DMS 273 treated with DMSO at 0.1 percent for 48 hours (cell line): ENCODE measurements at places on chromosomes 2 and 18.

DNA sequence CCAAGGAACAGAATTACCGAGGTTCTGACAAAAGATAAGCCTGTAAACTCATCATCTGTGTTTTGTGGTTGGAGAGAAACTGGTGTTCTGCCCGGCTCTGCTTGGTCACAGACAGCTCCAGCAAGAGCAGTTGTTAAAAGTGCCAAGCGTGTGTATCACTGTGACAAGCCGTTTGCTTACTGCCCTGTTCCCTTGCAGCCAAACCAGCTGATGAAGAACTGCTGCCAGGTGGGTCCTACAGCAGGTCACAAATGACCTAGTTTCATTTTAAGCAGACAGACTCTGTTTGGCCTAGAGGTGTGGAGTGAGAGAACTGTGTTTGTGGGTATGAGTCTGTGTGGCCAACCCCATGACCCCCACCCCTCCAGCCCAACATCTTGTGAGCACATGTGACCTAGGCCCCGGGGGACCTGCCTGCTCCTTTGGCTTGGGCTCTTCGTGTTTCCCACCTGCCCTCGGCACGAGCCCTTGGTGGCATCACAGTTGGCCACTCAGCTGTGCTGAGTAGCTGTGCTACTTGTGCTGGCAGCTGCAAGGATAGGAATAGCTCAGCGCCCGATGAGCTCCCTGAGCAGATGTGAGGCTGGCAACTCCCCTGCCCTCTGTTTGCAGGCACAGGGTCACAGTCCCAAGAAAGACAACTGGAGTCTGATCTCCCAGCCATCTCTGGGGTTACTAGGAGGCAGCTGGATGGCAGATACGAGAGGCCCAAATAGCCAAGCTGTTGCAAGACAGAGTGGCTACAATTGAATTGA, 9.7 kb downstream of the OXER1 start:
- DNase-seq = no peak

GRCh38 chr2:105576440-105577241, 168.1 kb upstream of the NCK2 start:
- DNase-seq = peak; percentile 66

GRCh38 chr2:132901661-132902060, 231.7 kb upstream of the LYPD1 start:
- no peak for DNase-seq

DNA sequence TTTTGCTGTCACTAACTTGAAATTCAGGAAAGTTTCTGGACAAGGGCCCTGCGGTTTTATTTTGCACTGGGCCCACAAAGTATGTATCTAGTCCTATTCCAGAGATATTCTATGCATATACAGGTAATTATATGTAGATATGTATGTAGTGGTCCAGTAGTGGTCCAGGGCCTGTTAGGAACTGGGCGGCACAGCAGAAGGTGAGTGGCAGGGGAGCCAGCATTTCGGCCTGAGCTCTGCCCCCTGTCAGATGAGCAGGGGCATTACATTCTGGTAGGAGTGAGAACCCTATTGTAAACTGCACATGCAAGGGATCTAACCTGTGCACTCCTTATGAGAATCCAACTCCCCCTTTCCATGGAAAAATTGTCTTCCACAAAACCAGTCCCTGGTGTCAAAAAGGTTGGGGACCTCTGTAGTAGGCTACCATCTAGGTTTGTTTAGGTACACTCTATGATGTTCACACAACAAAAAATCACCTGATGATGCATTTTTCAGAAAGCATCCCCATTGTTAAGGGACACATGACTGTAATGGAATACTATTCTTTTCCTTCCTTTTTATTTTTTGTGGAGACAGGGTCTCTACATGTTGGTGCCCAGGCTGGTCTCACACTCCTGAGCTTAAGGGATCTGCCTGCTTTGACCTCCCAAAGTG, 2.8 kb upstream of the PPP4R3B start:
- peak; percentile 13 for DNase-seq

- no peak for DNase-seq
Measured at GRCh38 chr2:65495251-65495877, 63.0 kb upstream of the SPRED2 start.

- no peak for DNase-seq
Measured at GRCh38 chr2:182540252-182540651, 113.4 kb upstream of the PDE1A start.

- no peak for DNase-seq
Measured at GRCh38 chr2:8149007-8149405, 532.9 kb upstream of the ID2 start.

DNA sequence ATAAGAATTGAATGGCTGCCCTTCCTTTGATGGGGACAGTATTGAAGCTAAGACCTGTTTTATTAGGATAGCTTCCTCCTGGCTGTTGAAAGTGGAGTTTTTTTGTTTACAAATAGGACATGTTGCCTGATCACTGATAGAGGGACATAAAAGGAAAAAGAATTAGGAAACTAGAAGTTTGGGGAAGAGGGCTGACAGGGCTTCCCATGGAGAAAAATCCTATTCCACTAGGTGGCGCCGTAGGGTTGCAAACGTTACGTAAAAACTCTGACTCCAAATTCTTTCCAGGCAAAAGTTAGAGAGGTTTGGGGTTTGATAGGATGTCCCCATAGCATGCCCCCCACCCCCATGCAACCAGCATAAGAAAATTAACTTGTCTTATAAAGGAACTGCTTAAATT, 11.1 kb upstream of the RBFA start:
- no peak for DNase-seq

GRCh38 chr18:75810961-75811551, 383.6 kb upstream of the SMIM21 start:
- peak; percentile 26 for DNase-seq

- no peak for DNase-seq
Measured at GRCh38 chr2:105236060-105236424, 5.5 kb upstream of the GPR45 start.

- DNase-seq = peak; percentile 79
Measured at GRCh38 chr2:96146153-96146880, 1.1 kb upstream of the DUSP2 start.

GRCh38 chr2:115248066-115248465, 805.6 kb downstream of the DPP10 start:
- no peak for DNase-seq

- DNase-seq = no peak
Measured at GRCh38 chr2:231514951-231515297, 15.3 kb downstream of the NMUR1 start.

DNA sequence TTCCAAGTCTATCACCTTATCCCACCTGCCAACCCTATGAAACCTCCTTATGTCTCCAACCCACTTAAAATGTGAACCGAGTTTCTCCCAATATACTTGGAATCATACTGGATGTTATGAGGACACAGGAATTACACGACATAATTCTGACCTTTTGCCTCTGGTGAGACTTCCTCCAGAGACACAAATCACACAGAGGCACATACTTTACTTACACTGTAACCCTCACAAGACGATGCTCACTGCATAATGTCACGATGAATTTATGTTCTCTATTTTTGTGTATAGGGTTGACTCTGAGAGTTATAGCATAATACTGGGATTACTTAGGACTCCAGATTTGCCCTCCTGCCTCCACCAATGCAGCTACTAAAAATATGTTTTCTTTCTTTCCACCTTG, 28.0 kb upstream of the SETBP1 start:
- DNase-seq = no peak

DNA sequence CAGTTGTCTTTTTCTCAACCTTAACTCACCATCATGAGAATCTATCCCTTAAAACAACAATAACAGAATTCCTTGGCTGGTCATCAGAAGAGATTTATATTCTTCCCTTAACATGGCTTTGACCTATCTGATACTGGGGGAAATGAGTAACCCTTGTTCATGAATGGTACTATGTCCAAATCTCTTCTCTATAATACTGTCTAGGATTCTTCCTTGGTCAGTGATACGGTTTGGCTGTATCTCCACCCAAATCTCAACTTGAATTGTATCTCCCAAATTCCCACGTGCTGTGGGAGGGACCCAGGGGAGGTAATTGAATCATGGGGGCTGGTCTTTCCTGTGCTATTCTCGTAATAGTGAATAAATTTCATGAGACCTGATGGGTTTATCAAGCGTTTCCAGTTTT, 282.0 kb upstream of the SIX2 start:
- no peak for DNase-seq

- DNase-seq = no peak
Measured at GRCh38 chr2:160338901-160339685, 139.0 kb upstream of the ITGB6 start.

- no peak for DNase-seq
Measured at GRCh38 chr18:44988821-44989587, 308.3 kb downstream of the SETBP1 start.

DNA sequence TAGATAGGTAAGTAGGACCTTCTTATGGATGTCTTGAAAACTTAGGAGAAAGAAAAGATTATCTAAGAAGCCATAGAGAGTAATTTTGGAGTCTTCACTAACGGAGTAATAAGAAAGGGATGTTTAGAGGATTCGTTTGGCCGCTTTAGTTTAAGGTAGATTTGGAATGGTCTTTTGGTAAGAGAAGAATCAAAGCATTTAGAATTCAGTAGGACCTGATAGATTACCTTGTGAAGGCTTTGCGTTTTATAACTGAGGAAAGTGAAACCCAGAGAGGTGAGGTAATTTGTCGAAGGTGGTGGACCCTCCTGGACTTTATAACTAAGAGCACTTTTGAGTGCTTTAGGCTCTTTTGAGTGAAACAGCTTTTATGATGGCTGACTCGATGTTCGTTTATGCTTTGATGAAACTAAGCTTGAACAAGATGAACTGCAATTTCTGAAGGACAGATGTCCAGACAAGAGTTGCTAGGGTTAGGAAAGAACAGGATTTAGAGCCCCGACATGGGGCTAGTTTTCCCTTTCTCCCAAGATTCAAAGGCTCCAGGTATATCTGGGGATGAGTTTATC, 1.3 kb downstream of the MYL12B start:
- no peak for DNase-seq

DNA sequence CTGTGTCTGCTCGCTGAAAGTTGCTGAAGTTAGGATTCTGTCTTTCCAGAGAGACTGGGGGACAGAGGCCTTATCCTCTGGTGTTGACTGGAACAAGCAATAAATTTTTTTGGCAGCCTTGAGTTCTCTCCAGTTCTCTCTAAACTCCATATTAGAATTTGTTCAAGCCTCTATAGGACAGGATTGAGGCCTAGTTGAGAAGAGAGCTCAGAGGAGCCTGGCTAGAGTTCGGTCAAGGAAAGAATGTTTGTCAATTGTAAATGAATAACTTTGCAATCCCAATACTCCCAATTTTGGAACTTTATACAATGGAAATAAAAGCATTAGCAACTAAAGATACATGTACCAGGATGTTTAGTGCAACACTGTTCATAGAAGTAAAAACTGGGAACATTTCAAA, 16.7 kb upstream of the RASGRP3 start:
- DNase-seq = no peak

DNA sequence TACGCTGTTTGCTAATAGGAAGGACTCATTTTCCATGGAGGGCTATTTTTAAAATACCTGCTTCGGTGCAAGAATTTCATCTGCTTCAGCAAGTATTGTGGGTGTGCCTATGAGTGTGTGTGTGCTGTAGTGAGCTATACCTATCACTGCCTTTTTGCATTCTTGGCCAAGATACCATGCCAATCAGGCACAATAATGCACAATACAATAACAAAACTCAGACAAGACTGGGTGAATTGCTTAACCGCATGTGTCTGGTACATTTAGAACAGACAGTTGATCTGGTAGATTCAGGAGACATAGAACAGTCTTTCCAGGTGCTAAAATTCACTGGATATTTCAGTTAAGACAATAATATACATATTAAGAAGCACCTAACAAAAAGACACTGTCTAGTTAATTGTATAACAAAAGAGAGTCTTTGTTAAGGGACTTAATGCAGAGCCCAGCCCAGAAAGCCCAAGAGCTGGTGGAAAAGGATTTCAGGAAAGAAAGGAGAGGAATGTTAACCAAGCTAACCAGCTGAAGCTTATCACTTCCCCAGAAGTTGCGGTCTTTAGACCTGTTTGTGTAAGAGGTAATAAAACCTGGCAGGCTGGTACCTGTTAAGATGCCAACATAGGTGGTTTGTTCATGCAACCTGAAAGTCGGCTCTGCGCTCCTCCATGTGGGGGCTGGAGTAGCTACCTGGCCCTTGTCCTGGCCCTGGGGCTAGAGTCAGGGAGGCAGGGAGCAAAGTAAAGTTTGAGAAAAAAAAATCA, 153.3 kb upstream of the RBMS1 start:
- no peak for DNase-seq

DNA sequence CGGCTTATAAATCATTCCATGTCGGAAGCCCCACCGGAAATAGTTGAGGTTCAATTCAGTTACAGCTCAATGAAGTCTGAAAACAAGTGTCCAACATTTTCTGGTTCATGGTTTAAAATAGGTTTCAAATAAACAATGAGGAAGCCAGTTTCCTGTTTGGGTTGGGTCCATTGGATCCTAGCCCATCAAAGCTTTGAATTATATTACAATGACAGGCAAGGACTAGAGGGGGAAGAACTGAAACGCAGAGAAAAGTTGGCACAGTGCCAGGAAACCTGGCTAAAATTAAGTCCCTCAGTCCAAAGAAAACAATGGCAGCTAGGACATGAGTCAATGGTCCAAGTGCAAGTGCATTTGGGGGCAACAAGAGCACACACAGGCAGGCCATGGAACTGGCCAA, 32.0 kb downstream of the SLC14A1 start:
- no peak for DNase-seq

DNA sequence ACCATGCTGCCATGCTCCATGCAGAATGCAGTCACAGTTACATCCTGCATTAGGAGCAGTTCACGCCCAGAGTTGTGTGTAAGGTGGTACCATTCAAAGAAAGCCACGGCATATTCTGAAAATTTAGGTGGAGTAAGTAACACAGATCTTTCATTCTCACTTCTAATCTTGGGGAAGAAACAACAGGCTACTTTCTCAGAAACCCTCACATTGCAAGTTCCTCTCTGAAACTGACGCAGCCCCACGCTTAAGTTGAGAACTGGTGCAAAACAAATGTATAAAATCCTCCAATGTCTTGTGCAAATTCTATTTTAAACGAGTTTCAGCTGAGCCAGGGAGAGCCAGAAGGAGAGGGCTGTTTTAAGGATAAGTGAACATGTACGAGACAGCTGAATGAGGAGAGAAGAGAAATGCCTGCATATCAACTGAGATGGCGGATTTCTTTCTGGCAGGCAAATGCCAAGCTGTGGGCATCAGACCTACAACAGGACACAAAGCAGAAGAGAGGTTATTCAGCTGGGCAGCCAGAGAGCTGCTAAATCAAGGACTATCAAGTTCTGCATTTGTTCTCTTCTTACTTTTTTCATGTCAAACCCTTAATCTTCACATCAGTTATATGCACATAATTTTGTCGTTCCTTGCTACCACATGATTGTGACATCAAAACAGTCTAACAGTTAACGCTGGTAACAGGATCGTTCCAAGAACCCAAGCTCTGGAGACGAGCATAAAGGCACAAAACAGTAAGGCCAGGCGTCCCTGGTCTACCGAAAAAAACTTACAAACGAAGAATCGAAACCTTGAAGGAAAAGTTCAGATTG, 6.4 kb downstream of the ARL4C start:
- no peak for DNase-seq
